ENCODE measurements at places on chromosomes 7 and 10.

DNA sequence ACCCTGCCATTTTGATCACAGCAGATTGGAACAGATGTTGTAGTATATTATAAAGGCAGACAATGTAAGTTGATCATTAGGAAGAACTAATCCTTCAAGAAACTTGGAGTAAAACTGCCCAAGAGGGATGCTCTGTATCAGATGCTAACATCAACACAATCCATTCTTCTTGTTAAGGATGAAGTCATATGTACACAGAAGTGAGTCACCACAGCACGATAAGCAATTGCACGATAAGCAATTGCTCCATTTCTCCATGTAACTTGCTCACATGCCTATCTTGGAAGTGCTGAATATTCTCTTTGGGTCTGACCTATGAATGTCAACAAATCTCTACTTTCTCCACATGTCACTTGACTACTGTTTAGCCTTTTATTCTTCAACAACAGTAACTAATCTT lies 41.5 kb upstream of the DMTF1 start:
- DNase-seq, result no peak

DNA sequence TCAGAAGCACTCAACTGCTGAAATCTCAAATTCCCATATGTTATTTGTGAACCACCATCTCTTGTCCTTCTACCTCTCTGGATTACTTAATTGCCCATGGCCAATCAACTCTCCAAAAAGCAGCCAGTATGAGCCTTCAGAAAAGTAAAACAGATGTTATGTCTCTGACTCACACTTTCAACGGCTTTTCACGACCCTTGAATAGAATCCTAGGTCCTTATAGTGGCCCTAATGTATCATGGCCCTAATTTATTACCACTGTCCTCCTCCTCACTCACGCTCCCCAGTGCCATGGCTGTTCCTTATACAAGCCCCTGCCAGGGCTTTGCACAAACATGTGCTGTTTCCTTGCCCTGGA lies 20.0 kb downstream of the ZNF438 start:
- no peak for DNase-seq

DNA sequence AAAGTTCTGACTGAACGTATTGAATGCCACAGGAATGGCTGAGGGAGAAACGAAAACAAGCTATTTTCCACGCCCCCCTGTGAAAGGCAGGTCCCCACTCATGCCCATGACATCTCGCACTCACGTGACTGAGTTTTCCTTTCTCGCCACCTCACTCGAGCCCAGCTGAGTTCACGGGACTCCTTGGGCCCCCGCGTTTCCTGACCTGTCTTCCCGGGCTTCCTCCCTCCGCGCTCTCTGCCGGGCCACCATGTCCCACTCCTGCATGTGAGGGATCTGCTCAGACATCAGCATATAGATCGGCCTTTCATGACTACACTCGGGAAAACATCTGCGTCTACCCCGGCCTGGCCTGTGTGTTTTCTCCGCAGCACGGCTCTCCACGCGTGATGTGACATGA lies 226.0 kb upstream of the ADARB2 start:
- DNase-seq, result no peak

DNA sequence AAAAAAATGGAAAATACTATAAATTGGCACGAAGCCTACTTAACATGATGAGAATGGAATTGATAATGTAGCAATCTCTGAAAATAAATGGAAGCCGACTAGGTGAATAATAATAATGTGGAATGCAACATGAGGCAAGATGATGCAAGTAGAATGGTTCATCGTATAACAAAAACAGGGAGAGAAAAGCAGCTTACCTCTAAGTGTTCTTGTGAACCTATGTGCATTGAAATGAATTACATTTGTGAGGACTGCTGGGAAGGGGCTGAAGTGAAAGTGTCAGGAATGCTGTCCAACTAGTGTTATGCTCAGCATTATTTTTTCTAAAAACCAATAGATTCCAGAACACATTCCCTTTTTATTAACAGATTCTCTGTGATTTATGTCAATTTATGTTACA lies 440.6 kb upstream of the LRRN3 start:
- DNase-seq, result no peak

- no peak for DNase-seq
Measured at GRCh38 chr7:151925446-151926335, 30.6 kb upstream of the GALNTL5 start.

GRCh38 chr7:956031-956430 lies 1.6 kb upstream of the ADAP1 start:
- no peak for DNase-seq

DNA sequence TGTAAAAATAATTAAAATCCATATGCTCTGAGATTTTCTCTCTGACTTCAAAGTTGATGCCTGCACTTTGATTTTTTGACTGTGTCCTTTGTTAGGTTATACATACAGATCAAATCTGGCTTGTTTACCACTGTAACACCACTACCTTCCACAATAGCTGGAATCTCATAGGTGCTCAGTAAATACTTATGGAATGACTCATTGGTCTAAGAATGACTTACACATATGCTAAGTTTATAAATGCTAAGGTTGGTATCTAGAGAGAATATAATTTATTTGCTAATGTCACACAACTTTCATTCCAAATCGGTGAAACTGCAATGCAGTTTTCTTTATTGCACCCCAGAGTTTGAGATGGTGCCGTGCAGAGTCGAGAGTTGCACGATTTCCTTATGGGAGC lies 578.5 kb downstream of the SH2D4B start:
- DNase-seq, result no peak

DNA sequence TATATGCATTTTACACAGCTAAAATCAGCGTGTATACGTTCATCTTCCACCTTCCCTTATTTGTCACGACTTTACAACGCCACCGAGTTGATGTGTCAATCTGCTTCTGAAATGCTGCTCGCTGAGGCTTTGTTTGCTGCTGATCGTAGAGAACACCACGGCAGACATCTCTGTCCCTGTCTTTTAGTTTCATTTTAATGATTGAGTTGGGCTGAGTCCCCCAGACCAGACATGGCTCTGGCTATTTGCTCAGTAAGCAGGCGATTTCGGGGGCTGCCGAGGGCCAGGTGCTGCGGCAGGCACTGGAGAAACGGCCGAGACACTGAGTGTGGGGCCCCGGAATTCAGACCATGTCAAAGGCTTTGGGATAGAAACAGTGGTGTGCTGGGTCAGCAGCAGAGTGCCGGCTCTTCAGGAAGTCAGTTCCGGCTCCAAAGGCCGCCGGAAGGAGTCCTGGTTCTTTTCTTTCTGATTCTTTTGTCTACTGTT lies 5.0 kb downstream of the LRRC27 start:
- DNase-seq, result no peak

- DNase-seq, result no peak
Measured at GRCh38 chr7:135270577-135271254, 37.1 kb downstream of the STRA8 start.

- no peak for DNase-seq
Measured at GRCh38 chr7:151661587-151661986, 141.9 kb upstream of the RHEB start.

DNA sequence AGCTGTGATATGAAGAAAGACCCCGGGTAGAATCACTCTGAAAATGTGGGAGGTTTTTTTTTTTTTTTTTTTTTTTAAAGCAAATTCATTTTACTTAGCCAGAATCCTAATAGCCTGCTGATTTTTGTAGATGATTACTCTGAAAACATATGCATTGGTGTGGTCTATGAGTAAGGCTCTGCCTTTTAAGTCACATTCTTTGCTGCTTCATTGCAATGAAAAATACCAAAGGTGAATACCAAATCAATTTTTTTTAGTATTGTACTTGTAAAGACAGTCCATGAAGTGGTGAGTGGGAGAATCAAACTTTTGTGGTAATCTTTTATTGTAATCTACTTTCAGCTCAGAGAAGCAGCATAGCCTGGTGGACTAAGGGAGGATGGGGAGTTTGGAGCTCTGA lies 130.3 kb downstream of the SDK1 start:
- DNase-seq, result no peak

GRCh38 chr7:156999958-157000726 lies 10.3 kb downstream of the MNX1 start:
- no peak for DNase-seq

- DNase-seq, result no peak
Measured at GRCh38 chr10:59750155-59750945, 2.9 kb downstream of the MRLN start.

GRCh38 chr7:20964281-20964918 lies 177.7 kb upstream of the SP8 start:
- no peak for DNase-seq

GRCh38 chr10:106446920-106447319 lies 717.6 kb downstream of the SORCS1 start:
- no peak for DNase-seq

All from activated naive CD8-positive, alpha-beta T cell treated with anti-CD3 and anti-CD28 coated beads, Interleukin-2, amount 50 U/mL, for 24 hours (primary cell).